ENCODE measurements at places on chromosomes 2 and 18.

GRCh38 chr2:60819155-60819862 lies 62.1 kb upstream of the REL start:
- DNase-seq, result peak; percentile 69

- no peak for DNase-seq
These were observed 127.8 kb downstream of the CCBE1 start for GRCh38 chr18:59569390-59569791.

DNA sequence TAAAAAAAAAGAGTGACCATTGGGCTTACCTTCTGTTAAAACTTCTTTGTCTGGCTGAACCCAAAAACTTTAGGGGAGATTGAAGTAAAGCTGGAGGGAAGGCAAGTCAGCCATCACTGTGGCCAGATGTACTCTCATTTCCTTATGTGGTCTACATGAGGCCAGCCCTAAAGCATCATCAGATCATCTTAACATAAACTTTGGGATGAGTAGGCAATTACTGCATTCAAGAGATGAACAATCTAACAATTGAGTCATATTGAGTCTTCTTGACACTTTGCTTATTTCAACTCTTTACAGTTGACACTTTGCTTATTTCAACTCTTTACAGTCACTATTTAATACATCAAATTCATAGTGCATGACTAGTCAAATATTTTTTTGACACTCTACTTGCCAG lies 155.6 kb downstream of the QPCT start:
- no peak for DNase-seq

DNA sequence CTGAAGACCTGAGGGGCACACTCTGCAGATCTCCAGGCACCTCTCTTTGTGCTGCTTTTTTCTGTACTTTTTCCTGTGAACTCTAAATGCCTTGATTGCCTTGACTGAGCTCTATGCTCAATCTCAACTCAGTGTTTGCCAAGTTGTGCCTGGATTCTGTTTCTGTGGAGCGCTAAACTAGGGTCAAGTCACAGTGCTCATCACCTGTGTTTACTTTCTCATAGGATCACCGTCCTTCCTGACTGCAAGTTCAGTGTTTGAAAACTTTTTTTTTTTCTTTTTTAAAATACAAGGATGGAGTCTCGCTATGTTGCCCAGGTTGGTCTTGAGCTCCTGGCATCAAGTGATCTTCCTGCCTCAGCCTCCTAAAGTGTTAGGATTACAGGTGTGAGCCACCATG lies 62.6 kb downstream of the AGPS start:
- DNase-seq, result no peak

GRCh38 chr2:18788592-18788991 lies 199.2 kb upstream of the NT5C1B start:
- no peak for DNase-seq

- no peak for DNase-seq
These were observed 249.7 kb upstream of the NCKAP5 start for GRCh38 chr2:133817680-133818566.

DNA sequence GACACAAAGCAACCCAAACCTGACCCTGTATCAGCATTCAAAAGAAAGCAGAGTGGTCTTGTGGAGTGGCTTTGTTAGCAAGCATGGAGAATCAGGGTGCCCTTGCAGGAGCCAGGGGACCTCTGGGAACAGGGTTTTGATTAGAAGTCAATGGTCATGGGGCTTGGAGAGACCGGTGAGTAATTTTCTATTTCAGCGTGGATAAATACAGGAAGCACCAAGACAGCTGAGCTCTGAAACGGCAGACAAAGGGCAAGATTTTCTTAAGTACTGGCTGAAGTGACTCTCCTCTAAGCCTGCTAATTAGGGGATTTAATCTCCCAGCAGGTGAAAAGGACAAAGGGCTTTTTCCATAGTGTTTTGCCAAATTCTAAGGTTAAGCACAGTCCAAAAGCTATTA lies 78.0 kb upstream of the GAREM1 start:
- no peak for DNase-seq

DNA sequence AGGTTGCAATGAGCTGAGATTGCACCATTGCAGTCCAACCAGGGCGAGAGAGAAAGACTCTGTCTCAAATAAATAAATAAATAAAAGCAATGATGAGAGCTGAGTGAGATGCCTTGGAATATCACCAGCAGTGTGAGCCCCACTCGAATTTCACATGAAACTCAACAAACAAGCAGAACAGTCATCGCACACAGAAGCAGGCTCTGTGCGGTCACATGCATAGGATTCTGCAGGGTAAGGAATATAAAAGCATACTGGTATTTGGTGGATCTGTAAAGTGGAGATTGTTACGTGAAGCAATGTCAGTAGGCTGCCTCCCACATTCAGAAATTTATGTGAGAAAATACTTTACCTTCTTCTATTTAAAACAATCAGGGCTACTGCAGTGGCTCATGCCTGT lies 18.0 kb upstream of the AP1S3 start:
- no peak for DNase-seq

DNA sequence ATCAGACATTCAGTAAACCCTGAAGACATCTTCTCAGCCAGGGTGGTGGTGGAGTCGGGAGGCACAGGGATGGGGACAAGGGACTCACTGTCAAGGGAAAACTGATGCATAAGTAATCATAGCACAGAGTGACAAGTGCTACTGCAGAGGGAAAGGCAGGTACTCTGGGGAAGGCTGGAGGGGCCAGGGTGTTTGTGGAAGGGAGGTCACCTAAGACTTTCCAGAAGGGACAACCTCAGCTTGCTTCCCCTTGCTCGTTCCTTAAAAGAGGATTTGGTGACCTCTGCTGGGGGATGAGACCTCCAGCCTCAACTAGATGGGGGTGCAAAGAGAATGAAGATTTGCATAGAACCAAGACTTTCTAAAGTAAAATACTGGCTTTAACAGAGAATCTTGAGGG lies 99.5 kb downstream of the SLC4A3 start:
- no peak for DNase-seq

- DNase-seq, result no peak
These were observed 101.3 kb downstream of the MSH2 start for GRCh38 chr2:47504174-47504810.

GRCh38 chr18:45222180-45222579 lies 393.1 kb upstream of the SLC14A2 start:
- DNase-seq, result no peak

DNA sequence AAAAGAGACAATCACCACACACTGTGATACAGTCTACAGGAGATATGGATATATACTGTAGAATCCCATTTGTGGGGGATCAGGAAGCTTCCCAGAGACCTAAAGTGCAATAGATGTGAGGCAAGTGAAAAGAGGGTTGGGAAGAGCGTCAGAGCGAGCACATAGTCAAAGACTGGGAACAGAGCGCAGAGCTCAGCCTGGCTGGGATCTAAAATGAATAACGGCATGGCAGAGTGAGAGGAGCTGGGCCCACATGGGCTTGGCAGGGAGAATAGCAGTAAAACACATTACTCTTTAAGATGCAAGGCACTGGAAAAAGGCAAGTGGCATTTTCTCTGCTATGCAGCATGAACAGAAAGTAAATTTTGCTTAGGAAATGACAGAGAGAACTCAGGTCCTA lies 52.4 kb upstream of the BCL11A start:
- DNase-seq, result no peak

- no peak for DNase-seq
These were observed 31.3 kb downstream of the HJURP start for GRCh38 chr2:233822781-233823730.

GRCh38 chr2:10322973-10323372 lies 20.3 kb downstream of the HPCAL1 start:
- no peak for DNase-seq

GRCh38 chr2:231673348-231673770 lies 35.0 kb upstream of the PTMA start:
- DNase-seq, result no peak

- no peak for DNase-seq
These were observed 883.2 kb downstream of the SLC4A3 start for GRCh38 chr2:220510668-220511067.

DNA sequence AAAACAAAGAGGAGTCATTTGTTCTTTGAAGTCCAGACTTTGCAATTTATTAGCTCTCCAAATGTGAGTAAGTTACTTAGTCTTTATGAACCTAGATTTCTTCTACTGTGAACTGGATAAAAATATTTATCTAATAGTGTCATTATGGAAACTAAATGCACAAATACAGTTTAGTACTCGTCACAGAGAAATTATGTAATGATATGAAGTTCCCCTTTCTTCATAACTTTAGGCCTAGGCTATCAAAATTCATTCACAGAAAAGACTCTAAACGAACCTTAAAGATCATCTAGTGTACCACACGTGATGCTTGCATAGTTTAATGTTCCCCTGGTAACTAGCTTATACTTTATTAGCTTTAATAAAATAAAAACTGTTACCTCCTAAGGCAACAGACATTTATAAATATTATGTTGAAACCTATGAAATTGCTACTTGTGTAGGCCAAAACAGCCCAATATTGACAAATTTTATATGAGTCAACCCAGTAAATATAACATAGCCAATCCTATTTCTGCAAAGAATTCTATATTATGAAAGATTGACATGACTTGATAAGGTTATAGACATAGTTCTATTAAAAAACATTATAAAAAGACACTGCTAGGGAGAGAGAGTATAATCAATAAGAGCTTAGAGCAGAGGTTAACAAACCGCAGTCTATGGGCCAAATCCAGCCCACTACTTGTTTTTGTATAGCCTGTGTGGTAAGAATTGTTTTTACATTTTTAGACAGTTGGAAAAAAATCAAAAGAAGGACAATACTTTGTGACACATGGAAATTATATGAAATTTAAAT lies 44.9 kb upstream of the ITPRID2 start:
- no peak for DNase-seq

- DNase-seq, result no peak
These were observed 134.0 kb downstream of the MCFD2 start for GRCh38 chr2:46781468-46782189.

GRCh38 chr18:60593249-60593648 lies 220.7 kb upstream of the MC4R start:
- no peak for DNase-seq

GRCh38 chr18:32167980-32168730 lies 21.7 kb upstream of the MEP1B start:
- DNase-seq, result no peak

DNA sequence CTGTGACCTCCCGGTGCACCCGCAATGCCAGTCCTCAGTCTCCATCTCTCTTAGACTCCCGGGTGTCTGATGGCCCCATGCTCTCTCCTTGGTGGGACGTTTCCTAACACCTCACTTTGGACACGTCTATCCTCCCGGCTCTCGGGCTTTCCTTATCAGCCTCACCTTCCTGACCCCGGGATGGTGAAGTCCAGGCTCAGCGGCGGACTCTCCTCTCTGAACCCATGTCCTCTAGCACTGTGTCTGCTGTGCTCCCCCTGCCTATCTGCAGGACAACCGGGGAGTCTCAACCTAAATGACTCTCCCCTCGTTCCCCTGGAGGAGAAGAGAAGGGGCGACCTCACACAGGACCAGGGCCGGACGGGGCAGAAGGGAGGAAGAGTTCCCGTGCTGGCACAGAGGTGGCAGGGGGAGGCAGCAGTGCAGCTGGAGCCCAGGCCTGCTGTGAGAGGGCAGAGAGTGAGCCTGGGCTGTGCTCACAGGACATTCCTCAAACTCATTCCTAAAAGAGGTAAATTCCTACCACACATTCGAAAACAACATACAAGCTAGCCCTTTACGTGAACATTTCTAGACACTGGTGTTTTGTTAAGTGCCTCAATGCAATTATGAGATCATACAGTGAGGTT lies 41.9 kb downstream of the MBP start:
- DNase-seq, result no peak

DNA sequence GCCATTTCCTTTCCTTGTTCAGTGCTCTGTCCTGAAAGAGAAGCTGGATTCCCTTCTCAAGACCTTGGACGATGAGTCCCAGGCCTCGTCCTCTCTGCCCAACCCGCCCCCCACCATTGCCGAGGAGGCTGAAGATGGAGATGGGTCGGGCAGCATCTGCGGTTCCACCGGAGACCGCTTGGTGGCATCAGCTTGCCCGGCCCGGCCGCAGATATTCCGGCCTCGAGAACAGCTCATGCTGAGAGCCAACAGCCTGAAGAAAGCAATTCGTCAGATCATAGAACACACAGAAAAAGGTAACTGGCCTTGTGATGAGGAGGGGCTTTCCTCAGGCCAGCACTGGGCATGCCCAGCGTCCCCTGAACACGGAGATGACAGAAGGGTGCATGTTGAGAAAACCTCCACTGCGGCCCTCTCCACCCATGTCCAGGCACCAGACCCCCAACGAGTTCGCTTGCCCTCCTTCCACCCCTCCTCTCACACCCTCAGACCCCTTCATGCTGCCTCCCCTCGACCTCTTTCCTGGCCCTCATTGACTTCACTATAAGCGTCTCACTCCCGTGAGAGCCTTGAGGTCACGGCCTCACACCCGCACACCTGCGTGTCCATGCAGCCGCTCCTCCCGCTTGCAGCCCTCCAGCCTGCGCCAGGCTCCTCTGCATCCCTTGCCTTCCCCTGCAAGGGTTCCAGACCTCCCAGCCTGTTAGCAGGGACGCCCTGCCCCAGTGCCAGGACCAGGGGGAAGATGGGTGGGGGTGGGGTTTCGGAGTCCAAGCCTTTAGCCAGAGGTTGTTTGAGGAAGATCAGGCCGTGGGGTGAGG lies 95.0 kb downstream of the DGKD start:
- no peak for DNase-seq

DNA sequence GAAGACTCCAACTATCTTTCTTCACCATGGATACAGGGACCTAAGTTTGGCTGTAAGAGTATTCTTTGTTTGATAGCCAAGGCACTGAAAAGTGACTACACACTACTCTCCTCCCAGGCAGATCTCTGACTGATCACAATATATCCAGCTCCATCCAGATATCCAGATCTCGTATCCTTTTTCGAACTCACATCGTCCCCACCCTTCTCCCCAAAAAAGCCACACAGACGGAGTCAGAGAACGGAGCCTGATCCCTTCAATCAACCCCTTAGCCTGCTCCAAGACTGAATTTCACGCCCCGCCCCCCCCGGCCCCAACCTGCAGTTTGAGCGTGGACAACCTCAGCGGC lies 533 bp downstream of the DHX57 start:
- DNase-seq, result no peak

DNA sequence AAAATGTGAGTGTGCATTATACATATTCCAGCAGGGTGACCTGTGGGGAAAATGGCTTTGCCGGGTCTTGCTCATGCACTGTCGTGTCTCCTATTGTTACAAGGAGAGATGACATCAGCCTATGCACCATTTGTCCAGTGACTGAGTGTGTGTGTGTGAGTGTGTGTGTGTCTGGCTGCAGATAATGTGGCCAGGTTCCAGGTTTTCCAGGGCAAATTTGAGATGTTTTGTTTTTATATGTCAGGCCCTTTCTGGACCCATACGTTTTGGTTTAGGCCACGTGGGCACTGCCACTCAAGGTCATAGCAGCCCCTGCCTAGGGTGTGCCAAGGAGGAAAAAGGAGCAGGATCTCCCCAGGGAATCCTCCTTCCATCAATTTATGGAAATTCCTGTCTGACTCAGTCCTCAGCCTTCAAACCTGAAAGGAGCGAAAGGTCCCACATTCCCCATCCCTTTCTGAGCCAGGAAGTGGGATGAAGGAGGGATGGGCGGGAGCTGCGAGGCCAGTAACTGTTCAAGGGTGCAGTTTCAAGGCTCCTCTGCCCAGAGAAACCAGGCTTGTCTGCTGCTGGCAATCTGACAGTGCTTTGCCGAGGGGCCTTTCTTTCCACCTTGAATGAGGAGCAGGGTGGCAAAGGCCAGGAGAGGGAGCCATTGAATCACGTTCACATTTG lies 93.0 kb upstream of the SMAD2 start:
- no peak for DNase-seq

- DNase-seq, result no peak
These were observed 117.0 kb downstream of the ZBTB7C start for GRCh38 chr18:48292229-48292628.

- DNase-seq, result no peak
These were observed 81.3 kb downstream of the SCN3A start for GRCh38 chr2:165122521-165122920.
